Glomerular endothelial cell (primary cell): ENCODE measurements at places on chromosomes 1 and 21. TPM values are rescaled to one million over a fixed set of nuclear protein-coding genes. Genes with fewer than 3 reads are reported as not detected.

- DNase-seq, result no peak
These were observed 49.5 kb downstream of the ATP6V1G3 start for GRCh38 chr1:198491028-198491427.

LRRC40 gene
- 18.3 and 20.9 TPM in 2 replicates for total RNA-seq

DNA sequence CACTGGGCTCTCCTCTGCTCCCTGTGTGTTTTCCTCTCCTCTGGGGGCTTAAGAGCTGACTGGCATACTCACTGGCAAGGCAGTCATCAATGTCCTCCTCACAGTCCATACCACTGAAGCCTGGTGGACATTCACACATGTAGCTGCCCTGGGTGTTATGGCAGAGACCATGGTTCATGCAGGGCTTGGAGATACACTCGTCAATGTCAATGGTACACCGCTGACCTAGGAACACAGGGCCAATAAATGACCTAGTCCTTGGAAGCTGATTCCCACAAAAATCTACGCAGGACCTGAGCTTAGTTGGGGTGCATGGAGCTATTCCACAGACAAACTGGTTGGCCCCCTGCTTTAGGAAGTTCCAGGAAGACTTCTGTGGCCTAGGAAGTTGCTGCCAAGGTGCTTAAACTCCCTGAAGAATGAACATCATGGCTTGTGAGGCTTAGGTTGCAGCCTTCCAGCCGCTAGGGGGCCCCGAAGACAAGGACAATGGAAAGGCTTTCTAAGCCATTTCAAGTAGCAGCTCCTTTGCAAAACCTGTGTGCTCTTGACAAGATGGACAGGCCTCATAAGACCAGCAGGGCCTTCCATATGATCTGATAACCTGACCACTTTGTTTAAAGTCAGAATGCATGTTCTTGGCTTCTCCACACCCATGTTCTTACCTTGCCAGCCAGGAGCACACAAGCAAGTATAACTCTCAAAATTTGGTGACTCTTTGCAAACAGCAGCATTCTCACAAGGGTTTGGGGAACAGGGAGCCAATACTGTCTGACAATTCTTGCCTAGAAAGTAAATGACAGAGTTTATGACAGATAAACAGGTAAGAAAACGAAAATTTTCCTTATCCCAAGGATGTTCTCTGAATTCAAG lies 52.3 kb upstream of the ADAM30 start:
- DNase-seq, result no peak

DNA sequence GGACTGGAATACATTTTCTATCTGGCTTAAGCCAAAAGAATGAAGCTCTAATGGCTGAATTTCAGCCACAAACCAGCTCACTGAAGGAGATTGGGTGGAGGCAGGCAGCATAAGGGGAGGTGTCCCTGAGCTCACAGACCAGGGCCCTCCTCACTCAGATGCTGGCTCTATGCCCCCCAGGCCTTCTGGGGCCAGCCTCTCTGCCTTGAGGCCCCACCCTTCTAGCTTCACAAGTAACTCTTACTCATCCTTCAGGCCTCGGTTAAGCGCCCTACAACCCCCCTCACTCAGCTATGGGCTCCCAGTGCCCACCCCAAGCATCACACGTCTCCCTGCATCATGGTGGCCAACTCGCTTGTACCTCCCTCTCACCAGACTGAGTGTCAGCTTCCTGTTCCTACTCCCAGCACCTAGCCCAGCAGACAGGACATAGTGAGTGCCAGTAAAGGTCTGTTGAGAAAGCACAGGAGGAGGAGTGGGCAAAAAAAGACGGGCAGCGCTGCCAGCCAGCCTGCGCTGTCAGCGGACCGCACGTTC lies 40.8 kb upstream of the GPR157 start:
- DNase-seq, result no peak

SPATA46 gene
- not detected in 2 replicates for total RNA-seq

- DNase-seq, result no peak
These were observed 1.8 kb downstream of the HPCA start for GRCh38 chr1:32888134-32888533.
